ENCODE measurements at places on chromosomes 12 and 14.

DNA sequence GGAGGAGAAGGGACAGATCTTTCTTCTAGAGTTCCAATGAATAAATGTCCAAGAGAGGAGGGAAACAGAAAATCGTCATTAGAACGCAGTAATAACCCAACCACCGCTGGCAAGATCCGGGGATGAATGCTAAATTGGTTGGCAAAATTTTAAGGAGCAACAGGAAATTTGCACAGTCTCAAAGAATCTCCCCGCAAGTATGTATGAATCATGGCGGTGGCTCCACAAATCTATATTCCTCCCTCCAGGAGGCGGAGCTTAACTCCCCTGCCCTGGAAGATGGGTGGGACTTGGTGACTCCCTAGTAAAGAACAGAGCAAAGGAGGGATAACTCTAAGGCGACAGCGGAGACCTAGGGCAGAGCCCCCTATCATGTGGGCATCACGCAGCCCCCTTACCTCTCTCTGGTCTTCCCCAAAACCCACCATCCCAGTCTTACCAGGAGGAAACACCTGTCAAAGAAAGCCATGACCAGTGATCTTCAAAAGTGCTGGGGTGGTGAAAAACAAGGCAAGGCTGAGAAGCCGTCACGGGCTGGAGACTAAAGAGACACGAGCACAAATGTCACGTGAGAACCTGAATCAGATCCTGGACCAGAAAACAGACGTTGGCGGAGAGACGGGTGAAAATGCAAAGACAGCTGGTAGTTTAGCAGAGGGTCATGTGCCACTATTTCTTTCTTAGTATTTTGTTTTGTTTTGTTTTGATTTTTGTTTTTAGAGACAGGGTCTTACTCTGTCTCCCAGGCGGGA is 125.8 kb downstream of the NCOR2 start:
- no peak for DNase-seq

DNA sequence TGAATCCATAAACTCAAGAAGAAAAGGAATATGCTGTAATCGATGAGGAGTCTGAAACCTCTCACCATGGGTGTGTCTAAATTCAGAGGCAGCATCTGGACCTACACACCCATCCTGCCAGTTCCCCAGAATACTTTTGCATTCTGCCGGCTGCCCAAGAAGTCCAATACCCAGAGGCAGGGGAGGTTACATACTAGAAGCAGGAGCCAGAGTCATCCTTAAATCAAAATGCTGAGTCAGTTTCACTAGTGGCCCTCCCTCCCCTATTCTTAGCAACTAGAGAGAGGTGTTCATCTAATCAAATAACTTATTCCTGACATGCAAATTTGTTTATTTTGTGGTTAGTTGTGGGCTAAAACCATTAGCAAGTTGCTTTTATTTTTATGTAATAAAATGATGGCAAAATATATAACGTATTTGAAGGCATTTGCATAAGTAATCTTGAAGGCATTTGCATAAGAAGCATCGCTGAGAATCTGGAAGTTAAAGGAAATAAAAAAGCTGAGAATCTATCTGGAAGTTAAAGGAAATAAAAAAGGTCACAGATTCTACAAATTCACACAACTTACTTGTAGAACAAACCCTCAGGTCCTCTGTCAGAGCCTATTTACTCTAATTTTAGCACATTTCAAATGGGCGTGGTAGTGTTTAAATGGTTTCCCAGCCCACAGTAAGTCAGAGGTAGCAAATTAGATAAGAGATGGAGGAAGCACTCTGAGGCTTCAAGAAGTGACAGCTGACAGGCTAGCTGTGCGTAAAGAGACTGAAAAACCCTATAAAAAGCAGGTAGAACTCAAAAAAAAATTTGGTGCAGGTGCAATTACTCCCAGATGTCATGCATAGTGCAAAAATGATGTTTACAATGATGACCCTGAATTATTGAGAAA is 7.8 kb downstream of the BHLHE41 start:
- DNase-seq, result no peak

GRCh38 chr14:104601786-104602185 is 2.8 kb downstream of the TMEM179 start:
- DNase-seq, result no peak

DNA sequence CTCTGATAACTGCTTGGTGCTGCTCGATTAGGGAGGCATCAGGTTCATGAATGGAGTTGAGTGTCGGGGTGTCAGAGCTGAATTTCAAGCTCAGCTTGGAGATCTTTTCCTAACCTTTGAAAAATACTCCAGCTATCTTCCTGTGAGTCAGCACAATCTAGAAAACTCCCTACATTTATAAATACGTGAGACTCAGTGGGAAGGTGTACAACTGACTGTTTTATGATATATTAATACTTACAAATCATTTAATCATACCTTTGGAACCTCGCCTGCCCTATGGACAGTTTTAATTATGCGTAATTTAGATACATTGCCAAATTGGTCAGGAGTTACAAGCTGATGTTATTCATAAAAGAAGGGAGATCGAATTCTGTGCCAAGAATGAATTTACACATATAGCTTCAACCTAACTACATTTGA is 961 bp downstream of the CMAS start:
- DNase-seq, result no peak

DNA sequence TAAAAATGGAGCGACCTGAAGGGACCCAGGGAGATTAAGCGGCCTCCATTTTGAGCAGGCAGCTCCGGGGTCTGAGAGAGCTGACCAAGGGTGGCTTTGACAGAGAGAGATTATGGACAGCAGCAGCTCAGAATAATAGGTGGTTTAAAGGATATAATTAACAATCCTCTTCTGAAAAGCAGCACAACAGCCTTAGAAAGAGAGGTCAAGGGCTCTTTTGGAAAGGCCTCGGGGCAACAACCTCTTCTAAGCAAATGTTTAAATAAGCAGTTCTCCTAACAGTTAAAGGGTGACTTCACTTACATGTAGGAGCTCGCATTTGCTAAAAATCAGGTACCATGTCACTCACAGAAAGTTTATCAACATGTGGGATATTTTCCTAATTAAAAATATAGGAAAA is 87.2 kb upstream of the FRMD6 start:
- no peak for DNase-seq

DNA sequence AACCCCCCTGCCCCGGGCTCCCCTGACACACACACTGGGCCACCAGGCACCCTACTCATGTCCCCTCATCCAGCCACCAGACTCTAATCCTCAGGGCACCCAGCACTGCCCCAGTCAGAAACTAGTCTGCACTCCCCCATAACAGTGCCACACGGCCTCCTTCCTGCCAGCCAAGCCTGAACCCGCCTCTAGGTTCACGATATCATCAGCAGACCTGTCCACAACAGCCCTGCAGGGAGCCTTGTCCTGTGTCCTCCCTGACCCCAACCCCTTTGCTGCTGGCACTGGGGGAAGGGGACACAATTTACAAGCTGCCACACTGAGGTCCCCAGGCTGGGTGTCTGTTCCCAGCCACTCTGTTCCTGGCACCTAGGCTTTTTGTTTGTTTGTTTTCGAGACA is 33.6 kb downstream of the LTBP2 start:
- DNase-seq, result no peak

GRCh38 chr14:104112609-104113571 is 25.5 kb upstream of the KIF26A start:
- DNase-seq, result no peak

- DNase-seq, result no peak
These were observed 341.7 kb upstream of the KITLG start for GRCh38 chr12:88921890-88922532.

- no peak for DNase-seq
These were observed 126.6 kb downstream of the PPM1H start for GRCh38 chr12:62808166-62808879.

DNA sequence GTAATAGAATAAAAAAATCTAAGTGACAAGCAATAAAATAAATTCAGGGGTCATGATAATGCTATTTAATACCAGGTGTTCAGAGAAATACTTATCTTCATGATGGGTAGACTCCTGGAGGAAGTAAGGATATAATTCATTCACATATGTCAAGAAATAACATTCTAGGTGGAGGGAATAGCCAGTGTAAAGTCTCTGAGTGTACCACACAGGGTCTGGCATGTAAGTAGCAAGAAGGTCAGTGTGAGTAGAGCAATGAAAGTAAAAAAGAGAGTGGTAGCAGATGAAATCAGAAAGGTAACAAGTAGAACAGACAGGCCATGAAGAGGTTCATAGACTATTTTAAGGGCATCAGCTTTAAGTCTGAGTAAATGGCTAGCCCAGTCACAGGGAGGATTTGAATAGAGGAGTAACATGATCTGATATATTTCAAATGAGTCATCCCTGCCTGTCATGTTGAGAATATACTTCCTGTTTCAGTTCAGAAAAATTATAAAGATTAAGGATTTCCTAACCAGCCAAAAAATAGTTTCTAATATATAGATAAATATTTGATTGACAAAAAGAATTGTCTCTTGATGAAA is 519.9 kb downstream of the C12orf50 start:
- DNase-seq, result no peak

- DNase-seq, result peak; percentile 23
These were observed 155.4 kb upstream of the PDE3A start for GRCh38 chr12:20212658-20213555.

GRCh38 chr14:84856751-84857534 is 673.0 kb upstream of the FLRT2 start:
- DNase-seq, result no peak

- no peak for DNase-seq
These were observed 14.6 kb downstream of the CHST11 start for GRCh38 chr12:104471336-104471735.

DNA sequence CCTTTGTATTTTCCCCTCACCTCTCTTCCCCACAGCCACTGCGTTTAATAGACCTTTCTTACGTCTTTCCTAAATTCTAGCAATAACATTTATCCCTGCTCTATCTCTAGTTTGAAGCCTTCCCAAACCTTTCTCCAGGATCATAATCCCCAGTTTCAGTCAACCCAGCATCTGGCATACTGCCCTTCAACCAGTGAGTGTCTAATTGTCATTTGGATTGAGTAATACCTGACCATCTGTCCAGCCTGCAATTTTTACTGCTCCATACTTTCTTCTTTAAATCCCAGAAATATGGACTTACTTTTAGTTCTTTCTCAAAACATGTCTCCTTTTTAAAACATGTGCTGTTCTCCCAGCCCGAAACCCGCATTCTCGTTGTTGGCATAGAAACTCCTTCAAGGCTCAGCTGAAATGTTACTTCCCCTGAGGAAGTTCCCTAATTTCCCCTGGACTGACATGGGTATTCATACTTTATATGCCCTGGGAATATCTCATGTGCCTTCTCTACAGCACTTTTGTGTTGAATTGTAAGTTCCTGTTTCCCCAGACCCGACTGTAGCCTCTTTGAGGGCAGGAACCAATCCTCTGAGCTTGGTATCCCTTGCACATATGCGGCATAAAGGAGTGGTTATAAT is 65.1 kb upstream of the ETV6 start:
- no peak for DNase-seq

DNA sequence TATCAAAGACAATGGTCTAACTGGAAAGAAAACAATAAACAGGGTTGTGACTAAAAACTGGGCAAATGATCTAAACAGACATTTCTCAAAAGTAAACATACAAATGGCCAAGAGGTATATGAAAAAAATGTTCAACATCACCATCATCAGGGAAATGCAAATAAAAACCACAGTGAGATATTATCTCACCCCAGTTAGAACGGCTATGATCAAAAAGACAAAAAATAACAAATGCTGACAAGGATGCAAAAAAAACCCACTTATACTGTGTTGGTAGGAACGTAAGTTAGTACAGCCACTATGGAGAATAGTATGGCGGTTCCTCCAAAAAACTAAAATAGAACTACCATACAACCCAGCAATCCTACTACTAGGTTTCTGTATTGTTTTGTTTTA is 470.1 kb downstream of the RGS6 start:
- DNase-seq, result no peak

DNA sequence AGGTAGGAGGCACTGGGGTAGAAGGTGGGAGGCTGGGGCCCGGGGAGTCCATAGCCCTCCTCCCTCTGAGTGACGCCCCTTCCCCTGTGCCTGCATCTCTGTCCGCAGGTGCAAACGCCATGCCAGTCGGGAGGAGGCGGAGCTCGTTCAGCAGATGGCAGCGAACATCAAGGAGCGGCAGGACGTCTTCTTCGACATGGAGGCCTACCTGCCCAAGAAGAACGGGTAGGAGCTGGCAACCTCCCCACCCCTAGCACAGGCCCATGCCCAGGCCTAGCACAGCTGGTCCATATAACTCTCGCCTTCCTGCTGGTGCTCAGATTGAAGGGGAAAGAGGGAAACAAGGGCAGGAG is 35.6 kb downstream of the TMEM120B start:
- DNase-seq, result no peak

DNA sequence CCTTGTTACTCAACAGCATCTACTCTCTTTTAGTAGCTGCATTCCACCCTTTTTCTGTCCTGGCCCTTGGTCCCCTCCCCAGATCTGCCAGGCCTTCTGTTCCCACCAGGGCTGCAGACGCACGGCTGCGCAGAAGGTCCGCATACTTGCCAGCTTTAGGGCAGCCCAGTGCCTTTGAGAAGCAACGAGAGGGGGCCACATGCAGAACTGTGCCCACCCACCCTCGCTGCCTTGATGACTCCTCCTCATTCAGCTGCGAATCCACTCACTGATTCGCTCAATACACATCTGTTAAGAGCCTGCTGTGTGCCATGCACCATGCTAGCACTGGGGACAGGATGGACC is 39.2 kb downstream of the PRIMA1 start:
- no peak for DNase-seq

GRCh38 chr12:170371-171225 is 43.4 kb downstream of the SLC6A12 start:
- DNase-seq, result no peak

DNA sequence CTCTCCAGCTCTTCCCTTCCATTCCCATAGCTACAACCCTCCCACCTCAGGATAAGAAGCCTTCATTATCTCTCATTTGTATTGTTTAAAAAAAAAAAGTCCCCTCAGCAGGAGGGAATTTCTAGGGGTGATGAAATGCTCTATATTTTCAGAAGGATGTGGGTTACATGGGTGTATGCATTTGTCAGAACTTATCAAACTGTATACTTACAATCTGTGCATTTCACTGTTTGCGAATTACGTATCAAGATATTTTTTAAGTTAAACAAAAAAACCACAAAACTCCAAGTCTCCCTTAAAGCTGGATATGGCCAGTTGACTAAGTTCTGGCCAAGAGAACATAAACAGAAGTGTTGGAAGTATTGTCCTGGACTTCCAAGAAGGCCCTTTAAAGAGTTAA is 2.0 kb upstream of the FKBP11 start:
- DNase-seq, result no peak

- no peak for DNase-seq
These were observed 57.3 kb downstream of the FLRT2 start for GRCh38 chr14:85587151-85587711.

DNA sequence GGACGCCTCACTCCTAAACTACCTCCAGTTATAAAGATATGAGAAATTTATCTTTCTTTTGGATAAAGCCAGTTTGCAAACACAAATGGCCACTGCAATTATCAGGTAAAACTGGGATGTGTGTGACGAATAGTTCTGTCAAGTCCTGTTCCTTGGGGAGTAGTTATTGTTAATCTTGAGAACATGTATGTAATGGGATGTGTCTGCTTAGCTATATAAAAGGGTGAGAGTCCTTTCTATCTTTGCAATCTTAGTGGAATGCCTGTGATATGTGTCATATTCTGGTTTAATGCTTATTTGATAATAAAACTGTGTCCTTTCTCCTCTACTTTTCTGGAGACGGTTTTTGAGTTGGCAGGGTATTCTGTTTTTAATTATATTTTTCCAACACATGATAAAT is 56.1 kb upstream of the PKP2 start:
- DNase-seq, result no peak
